NCI-H2171 treated with DMSO at 0.1 percent for 48 hours (cell line): ENCODE measurements at places on chromosomes 2 and 18.
A peak's percentile ranks its signal among the peaks of the same experiment; 100 is the strongest.

GRCh38 chr2:51662187-51662586 is 630.3 kb upstream of the NRXN1 start:
- no peak for DNase-seq

DNA sequence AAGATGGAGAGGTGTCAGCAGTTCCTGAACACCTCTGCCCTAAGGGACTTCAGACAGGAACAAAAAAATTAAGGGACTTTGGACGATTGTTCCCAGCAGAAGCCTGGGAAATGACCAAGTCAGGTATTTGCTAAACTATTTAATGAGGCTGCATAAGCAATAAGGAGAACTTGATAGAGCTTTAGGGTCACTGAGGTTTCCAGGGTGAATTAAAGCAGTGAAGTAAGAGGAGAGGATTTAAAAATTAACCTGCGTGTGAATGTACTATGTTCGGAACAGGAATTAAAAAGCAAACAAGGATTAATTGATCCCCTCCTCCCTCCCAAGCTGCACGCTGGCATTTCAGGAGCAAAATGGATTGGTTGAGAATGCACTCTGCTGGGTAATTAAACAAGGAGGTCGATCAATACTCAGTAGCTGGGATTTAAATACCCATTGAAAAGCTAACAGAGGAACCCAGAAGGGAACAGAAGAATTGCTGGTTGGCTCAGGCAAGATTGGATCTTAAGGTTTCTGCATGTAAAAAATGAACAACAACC is 157.2 kb downstream of the RNF152 start:
- no peak for DNase-seq

DNA sequence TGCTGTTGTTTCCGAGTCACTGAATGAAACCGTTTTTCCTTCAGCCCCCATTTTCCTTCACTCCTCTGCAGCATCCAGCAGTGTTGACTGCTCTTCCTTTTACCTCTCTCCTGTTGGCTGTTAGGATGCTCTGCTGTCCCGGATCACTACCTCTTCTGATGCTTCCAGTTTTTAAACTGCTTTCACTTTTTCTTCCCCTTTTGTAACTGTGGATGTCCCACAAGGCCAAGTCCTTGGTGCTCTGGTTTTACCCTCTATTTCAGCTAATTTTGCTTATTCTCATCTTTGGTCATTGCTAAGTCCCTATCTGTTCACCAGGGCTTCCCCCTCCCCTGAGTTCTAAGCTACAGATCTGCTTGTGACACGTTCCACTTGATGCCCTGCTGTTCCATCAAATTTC is 39.4 kb upstream of the MAP4K3 start:
- no peak for DNase-seq

GRCh38 chr2:235463893-235464292 is 29.9 kb upstream of the AGAP1 start:
- DNase-seq = no peak

GRCh38 chr2:9762164-9762563 is 81.1 kb upstream of the TAF1B start:
- no peak for DNase-seq

GRCh38 chr2:200203381-200203827 is 103.1 kb upstream of the SPATS2L start:
- DNase-seq = no peak

DNA sequence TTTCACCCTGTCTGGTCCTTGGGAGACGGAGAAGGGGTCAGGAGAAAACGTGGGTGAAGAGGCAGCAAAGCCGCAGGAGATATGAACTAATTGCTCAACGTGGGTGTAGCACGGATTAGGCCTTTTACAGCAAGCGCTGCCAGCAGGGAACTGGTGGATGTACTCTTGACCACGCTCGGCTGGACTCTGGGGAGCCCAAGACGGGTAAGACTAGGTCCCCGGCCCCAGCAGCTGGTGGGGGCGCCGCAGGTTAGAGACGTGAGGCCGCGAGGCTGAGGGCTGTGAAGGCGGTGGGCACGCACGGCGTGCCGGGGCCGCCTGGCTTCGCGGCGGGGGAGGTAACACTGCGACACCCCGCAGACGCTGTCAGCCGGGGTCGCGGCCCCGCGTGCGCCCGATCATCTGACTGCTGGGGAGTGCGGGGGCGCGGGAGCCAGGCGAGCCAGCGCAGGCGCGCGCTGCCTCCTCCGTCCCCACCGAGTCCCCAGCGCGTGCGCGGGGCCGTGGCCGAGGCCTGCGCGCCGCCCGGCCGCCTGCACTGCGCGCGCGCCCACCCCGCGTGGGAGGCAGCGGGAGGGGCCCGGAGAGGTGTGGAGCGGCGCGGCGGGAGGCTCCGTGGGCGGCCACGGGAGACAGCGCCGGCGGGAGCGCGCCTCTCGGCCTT is at the start of gene CLIP4:
Gene CLIP4 (plus strand): TSS at position 470 of the 664 bp plus-strand sequence. CDS start 5,974 bp downstream, outside the sequence.
- DNase-seq = peak; percentile 68

- DNase-seq = no peak
These were observed 20.4 kb downstream of the KDSR start for GRCh38 chr18:63346480-63347183.

DNA sequence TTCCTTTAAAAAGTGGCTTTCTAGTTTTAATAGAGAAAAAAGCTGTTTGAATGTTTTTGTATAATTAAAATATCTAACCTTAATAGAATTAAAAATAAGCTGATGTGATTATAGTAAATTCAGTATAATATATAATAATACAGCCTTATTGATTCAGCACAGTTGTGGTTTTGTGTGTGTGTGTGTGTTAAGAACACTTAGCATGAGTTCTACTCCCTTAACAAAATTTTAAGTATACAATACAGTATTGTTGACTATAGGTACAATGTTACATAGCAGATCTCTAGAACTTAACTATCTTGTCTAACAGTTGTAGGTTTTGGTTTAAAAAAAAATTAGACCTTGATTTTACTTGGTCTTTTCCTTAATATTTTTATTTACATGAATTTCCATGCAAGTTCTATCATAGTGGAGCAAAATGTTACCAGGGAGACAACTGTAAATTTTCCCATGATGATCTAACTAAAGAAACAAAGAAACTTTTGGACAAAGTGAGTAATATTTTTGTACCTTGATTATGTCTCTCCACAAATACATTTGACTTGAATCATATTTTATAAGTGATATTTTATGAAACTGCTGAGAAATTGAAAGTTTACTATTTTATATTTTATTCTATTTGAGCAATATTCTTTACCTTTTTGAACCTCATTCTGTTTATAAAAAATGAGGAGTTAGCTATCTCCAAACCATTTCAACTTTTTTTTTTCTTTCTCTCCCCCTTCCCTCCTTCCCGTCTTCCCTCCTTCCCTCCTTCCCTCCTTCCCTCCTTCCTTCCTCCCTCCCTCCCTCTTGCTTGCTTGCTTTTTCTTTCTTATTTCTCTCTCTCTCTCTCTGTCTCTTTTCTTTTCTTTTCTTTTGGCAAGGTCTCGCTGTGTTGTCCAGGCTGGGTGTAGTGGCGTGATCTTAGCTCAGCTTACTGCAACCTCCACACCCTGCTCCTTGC is 46.3 kb downstream of the ZC3H6 start:
- no peak for DNase-seq

- no peak for DNase-seq
These were observed 18.7 kb downstream of the MAPRE3 start for GRCh38 chr2:26989156-26989555.

DNA sequence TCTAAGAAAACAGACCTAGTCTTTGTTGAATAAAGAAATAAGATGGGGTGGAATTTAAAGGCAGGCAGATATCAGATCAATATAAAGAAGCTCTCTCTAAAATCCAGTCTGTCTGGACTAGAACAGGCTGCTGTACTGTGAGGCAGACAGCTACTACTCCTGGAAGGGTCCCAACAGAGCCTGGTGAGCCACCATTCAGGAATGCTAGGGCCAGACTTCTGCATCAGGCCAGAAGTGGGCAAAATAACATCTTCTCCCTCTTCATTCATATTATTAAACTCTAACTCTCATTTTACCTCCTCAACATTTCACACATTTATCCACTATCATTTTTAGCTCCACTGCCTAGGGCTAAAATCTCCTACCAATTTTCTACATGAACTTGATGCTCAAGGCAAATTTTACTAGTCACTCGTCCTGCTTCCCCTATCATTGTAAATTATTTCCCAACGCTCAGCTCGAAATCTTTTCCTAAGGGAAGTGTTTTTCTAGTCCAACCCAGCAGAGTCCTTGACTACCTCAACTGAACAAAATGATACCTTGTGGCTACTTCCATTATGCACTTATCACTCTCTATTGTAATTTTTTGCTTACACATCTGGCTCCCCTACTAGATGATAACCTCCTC is 45.2 kb upstream of the GLS start:
- DNase-seq = no peak

DNA sequence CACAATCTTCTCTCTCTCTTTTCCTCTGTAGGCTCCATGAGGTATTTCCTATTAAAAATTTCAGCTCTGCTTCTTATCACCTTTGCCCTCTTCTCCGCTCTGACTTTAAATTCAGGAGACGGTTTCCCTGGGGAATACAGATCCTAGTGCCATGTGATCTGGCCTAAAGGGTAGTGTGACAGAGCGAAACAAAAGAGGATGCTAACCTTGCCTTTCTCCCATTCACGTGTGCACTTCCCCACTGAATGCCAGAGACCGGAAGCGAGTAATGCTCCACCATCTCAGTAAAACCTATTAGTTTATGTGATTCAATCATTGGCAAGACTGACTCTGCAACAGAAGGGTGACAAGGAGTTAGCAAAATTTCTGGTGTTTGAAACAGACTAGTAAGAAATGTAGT is 358.3 kb downstream of the ZNF521 start:
- DNase-seq = peak; percentile 30

DNA sequence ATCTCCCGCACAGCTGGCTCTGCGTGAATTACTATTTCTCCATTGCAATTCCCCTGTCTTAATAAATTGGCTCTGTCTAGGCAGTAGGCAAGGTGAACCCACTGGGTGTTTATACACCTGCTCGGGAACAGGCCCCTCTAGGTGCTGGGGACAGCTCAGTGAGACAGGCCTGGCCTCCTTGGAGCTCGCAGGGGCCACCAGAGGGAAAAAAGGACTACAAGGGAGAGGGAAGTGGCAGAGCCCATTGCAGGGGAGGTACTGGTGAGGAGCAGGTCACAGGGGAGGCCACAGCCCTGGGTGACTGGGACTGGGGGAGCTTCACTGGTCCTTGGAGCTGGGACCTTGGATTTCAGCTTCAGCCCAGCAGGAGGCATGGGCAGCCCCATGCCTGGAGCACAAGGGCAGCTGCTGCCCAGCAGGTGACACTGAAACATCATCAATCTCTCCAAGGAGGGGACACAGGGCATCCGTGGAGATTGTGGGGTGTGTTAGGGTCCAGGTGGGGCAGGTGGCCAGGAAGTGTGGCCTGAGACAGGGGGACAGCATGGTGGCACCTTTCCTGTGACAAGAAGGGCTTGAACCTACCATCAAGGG is 31.2 kb downstream of the NGEF start:
- no peak for DNase-seq

GRCh38 chr2:100197631-100198153 is 55.3 kb upstream of the AFF3 start:
- no peak for DNase-seq

GRCh38 chr2:203763938-203764664 is 57.7 kb downstream of the CD28 start:
- DNase-seq = no peak

DNA sequence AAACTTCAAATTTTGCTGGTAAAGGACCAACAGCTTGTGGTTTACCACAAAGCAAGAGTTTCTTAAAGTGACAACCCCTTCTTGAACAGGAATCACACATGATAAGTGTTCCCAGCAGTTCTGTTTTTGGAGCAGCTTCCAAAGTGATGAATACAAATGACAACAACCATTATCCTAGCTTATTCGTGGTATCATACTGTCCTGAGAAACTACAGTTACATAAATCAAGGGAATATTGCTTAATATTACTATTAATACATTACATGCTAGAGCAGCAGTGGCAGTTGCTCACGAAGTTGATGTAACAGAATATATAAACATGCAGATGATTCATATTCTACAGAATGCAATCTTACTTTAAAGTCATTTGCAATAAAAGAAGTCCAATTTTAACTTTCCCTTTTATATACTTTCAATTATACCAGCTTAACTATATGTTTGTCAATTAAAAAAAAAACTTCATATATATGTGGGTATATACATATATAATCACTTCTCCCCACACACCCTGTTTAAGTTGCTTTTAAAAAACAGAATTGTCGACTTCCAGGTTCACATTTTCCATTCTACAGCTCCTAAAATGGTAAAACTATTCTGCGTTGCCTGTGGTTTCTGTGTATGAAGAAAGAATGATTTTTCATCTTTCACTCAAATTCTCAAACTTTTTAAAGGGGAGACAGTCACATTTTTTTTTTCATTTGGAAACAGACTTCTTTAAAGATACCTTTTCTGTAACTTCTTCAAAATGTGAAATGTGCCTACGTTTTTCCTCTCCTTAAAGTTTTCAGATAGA is 713.6 kb downstream of the TDRD15 start:
- no peak for DNase-seq

DNA sequence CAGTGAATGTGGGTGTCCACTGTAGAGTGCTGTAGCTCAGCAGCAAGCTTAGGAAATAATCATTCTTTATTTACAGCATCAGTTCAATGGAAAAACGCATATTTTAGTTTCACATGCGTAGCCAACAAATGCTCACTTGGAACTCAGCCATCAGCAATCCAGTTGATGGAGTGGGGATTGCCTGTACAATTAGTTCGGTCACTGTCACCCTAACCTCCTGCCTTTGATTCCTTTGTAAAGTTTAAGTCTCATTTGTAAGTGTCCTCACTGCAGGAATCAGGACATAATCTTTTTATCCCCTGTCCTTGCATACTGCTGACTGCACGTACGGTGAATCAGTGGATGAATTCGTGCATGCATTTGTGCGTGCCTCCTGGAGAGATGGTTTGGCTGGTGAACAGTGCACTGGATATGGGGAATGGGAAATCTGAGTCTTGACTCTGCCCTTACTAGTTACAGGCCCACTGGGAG is 55.9 kb downstream of the RAB31 start:
- DNase-seq = peak; percentile 6

DNA sequence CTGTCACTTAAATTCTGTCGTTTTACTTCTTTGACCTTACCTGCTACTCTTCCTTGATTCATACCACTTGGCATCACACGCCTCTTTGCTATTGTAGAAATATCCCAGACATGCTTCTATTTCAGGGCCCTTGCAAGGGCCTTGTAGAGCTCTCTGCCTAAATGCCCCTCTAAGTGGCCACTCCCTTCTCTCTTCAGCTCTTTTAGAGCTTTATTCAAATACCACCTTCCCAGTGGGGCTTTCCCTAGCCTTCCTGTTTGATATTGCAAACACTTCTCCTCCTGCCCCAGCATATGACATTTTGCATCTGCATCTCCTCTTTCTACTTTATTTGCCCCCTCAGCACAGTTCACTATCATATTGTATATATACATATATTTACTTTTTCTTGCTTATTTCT is 54.0 kb downstream of the PELI1 start:
- DNase-seq = no peak

DNA sequence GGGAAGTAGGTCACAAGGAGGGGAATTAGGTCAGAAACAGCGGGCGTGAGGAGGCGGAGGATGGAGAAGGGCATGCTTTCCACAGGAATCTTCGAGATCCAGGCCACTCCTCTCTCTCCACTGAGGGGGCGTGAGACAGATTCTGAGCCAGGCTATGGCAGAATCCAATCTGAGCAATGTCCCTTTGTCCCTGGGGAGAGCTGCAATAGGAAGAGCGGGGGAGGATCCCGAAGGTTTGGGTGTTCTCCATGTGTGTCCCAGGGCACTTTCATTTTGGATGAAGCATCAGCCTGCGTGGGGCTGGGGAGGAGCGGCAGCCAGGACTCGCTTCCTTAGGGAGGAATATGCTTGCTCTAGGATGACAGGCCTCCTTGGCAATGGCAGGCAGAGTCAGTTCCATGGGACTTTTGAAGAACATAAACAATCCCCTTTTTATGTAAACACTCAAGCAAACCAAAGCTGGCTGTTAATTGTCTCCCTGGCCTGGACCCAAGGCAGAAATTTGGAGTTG is 84.0 kb downstream of the LIPG start:
- DNase-seq = no peak

GRCh38 chr2:170258382-170258781 is 80.4 kb downstream of the MYO3B start:
- no peak for DNase-seq
